Activated CD4-positive, CD25-positive, alpha-beta regulatory T cell (primary cell): ENCODE measurements at places on chromosomes 7 and 10.

DNA sequence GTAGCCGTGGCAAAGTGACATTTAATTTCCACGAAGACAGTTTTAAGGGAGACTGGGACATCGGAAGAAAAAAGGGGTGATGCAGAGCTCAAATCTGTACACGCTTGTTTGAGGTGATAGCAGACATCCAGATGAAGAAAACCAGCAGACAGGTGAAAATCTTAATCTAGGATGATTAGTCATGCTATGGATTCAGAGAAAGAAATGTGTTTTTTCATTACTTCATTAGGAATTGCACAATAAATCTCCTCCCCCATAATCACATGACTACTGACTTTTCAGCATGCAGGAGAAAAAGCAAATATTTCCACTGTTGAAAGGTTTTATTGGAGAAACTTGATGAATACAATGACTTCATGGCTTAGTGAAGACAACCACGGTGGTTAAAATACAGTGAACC lies 2.5 kb downstream of the NUDT5 start:
- DNase-seq = no peak

GRCh38 chr7:91913612-91914011 lies 27.1 kb upstream of the AKAP9 start:
- DNase-seq = no peak

- DNase-seq = no peak
These were observed 16.1 kb downstream of the CALML3 start for GRCh38 chr10:5540891-5541290.

DNA sequence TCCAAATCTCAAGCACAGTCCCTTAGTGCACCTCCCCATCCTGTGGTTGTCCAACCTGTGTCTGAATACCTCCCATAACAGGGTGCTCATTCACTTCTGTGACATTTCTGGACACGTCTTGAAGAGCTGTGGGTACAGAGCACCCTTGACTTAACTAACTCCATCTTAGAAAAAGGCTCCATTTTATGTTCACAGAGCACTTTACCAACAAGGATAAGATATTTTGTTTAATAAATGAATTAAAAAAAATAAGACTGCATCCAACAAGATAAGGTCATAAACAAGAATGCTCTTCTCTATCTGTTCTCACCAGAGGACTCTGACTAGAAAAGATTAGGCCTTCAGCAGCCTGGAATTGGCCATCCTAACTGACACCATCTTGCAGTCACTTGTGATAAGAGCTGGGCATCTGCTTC lies 335.2 kb upstream of the ZNF32 start:
- no peak for DNase-seq

- DNase-seq = no peak
These were observed 55.2 kb upstream of the DKK1 start for GRCh38 chr10:52258799-52259425.

DNA sequence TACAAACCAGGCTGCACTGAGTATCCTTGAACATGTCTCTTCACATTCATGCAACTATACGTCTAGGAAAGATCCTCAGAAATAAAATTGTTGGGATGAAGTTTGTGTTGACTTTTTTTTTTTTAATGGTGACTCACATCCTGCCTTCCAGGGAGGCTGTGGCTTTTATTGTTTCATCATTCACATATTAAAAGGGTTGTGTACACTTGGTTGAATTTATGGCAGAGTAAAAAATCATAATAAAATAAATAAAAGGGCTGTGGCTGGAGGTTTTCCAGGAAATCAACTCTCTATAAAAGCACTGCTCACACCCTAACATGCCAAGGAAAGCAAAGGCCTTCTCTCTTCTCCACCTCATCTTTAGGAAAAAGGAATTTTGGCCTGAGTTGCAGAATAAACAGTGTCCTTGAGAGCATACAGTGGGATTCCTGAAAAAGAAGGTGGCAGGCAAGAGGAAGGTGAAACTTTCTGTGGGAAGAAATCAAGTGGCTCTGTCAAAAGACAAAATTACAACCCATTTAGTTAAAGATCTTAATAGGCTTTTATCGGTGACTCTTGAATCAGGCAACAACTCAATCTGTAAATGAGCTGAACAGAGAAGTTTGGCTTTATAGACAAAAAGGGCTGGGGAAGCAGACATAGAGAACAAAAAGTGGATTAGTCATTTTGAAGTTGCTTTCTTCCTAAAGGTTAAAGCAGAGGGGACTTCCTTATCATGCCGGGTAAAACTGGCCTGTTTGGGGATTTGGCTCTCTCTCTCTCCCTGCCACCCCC lies 41.6 kb upstream of the FHIP2A start:
- no peak for DNase-seq

- DNase-seq = no peak
These were observed 48.5 kb upstream of the MKX start for GRCh38 chr10:27794157-27794556.

DNA sequence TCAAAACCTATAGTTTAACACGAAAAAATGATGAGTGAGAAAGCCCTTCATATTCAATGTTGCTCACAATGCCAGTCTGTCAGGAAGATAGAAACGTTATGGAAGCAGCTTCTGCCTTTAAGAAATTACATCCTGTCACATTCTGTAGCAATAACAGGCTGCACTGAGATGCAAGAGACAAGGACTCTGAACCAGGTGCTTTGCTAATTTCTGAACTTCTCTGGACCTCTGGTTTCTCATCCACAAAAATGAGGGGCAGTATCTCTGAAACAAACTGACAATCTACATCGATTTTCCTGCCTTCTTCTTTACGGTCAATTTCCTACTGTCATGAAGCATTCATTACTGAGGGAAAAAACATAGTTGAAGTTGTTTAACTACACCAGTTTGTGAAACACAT lies 234.0 kb downstream of the SNX13 start:
- DNase-seq = no peak

DNA sequence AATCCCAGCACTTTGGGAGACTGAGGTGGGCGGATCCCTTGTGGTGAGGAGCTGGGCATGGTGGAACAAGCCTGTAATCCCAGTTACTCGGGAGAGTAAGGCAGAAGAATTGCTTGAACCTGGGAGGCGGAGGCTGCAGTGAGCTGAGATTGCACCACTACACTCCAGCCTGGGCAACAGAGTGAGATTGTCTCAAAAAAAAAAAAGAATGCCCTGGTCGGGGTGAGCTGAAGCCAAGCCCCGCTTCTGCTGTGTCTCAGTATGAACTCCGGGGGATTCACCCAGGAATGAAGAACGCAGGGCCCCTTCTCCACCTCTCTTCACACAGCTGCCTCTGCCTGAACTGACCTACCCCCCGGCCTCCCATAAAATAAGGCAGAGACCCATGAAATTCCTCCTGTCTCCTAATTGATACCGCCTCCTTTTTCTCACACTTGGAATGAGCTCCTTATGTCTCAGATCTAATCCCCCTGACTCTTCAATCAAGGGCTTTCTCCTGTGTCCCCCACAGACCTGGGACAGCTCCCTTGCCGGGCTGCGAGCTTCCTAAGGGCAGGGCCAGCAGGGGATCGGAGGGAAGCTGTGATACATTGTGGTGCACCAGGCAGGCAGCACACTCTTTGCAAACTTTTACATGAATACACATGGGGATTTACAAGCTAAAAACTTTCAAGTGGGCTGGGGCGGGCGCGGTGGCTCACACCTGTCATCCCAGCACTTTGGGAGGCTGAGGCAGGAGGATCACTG lies 911 bp upstream of the ZP3 start:
- DNase-seq = no peak

DNA sequence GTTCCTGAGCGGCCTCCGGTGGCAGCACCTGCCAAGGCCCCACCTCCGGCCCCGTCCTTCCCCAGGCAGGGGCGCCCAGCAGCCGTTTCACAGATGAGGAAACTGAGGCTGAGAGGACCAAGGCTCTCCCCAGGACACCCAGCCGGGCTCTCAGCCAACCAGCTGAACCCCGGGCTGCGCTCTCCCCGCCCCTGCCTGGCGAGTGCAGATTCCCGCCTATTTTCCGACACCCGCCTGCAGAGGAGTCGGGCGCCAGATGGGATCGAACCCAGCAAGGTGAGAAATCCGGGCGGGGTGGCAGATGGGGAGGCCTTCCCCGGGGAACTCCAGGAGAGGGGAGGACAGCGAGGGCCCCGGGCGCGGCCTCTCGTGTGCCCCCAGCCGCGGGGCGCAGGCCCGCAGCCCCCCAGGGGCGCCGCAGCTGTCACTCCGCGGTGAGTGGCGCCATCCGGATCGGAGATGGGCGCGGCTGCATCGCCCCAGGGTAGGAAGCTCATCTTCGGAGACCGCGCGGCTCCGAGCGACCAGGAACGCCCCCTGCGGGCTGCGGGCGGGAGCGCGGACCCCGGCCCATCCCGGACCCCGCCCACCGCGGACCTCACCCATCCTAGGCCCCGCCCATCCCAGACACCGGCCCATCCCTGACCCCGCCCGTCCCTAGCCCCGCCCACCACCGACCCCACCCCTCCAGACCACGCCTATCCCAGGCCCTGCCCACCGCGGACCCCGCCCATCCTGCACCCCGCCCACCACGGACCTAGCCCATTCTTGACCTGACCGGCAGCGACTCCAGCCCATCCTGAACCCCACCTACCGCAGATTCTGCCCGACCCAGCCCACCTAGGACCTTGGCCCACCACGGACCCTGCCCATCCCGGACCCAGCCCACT lies 90.3 kb downstream of the MICALL2 start:
- no peak for DNase-seq

GRCh38 chr7:156024201-156024600 lies 211.9 kb upstream of the SHH start:
- DNase-seq = no peak
